ENCODE measurements at places on chromosomes 4 and X.
A peak's percentile ranks its signal among the peaks of the same experiment; 100 is the strongest.

DNA sequence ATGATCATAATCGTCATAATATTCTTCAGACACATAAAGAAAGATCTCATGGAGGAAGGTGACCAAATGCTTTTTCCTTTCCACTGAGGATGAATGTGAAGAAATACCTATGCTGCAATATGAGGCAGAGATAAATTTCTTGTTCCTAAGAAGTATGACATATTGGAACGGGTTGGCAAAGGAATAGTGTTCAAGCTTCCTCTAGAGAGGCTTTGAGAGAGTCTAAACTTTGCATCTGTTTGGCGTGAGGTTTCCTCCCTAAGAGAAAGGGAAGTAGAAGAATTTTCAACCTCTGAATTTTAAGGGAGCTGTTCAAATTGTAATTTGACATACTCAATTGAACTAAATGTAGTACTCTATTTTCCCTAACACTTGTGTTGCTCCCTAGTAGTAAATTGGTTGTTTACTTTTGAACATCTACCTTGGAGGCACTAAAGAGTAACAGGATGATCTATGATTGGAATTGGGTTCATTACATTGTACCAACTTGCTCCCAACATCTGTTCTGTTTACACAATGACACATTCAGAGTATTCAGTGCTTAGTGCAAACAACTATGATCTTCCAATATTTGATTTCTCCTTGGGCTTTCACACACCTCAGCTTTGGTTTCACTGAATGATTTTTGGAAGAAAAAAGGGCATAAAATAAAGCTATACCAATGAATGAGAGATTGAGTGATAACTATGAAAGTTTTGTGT lies 122.0 kb downstream of the CORIN start:
- DNase-seq = no peak

- DNase-seq = peak; percentile 17
Observed at GRCh38 chr4:141731481-141731880, 95.1 kb downstream of the IL15 start.

DNA sequence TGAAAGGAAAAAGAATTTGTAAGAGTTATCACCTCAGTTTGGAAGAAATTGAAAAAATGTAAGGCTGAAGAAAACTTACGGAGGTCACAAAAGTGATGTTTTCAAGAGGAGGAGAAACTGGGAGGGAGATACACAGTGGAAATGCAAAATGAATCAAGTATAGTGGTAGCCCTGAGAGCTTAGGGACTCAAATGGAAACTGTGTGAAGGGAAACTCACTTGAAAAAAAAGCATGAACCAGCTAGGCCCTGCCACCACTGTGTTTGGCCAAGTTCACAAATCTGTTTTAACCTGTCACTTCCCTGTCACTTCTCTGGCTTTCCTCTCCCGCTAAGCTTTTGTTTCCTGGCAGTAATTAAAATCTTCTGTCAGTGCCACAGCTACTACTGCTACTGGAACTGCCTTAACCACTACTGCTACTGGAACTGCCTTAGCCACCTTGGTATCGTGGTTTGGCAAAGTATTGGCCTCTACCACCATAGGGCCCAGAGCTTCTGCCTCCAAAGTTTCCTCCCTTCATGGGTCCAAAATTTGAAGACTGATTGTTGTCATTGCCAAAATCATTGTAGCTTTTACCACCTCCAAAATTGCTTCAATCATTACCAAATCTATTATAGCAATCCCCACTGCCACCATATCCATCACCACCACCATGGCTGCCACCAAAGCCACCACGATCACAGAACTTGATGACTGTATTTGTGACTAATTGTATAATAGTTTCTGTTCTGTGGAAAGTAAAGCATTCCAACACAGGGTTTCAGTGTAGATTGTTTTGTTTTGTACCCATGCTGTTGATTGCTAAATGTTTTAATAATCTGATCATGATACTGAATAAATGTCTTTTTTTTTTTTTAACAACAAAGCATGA lies 41.5 kb downstream of the SMARCA5 start:
- DNase-seq = no peak

GRCh38 chr4:138113819-138114400 lies 128.2 kb downstream of the SLC7A11 start:
- peak; percentile 56 for DNase-seq

GRCh38 chr4:78129383-78130108 lies 72.4 kb downstream of the FRAS1 start:
- no peak for DNase-seq

- no peak for DNase-seq
Observed at GRCh38 chrX:14798805-14799397, 74.0 kb downstream of the FANCB start.

DNA sequence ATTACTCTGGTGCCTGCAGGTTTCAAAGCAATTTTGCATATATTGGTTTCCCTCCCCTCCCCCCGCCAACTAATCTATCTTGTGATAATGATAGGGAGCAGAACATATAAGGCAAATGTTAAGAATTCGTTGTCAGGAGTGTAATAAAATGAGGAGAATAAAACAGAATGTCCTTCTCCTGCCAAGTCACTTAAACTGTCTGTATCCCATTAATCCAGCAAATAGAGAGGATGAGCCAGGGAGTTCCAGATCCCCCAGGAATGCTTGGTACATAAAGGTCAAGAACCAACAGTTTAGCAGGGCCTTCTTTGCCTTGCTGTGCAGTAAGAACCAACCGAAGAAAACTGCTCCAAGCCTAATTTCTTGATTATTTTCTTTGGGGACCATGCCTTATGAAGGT lies 141.4 kb downstream of the AMELX start:
- DNase-seq = no peak

DNA sequence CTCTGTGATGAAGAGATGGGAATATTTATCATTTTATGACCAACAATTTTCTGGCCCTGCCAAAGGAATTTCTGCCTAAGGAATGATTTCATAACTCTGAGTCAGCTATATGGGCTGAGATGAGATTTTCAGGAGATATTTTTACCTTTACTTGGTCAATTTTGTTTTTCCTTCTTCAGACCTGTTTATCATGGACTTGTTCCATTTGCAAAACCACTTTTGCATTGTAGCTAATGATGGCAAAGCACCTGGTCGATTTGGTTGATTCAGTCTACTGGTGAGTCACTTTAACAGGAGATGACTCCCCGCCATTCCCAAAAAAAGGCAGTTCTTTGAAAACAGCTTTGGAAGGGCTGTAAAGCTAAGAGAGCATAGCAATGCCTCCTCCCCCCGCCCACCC lies 53.3 kb downstream of the TEX13A start:
- peak; percentile 76 for DNase-seq

GRCh38 chrX:16869393-16870094 lies 618 bp downstream of the RBBP7 start:
- peak; percentile 9 for DNase-seq

- DNase-seq = no peak
Observed at GRCh38 chr4:124468360-124468759, 244.2 kb downstream of the ANKRD50 start.

GRCh38 chrX:69505772-69506616 lies 1.9 kb downstream of the NALF2 start:
- DNase-seq = no peak

Measured in mammary epithelial cell (primary cell).